CD4-positive, alpha-beta T cell treated with Interleukin-1 beta for 1 hour (primary cell): ENCODE measurements at places on chromosomes 12 and 14.

- DNase-seq: no peak
Observed at GRCh38 chr14:65433157-65433556, 20.6 kb downstream of the FUT8 start.

DNA sequence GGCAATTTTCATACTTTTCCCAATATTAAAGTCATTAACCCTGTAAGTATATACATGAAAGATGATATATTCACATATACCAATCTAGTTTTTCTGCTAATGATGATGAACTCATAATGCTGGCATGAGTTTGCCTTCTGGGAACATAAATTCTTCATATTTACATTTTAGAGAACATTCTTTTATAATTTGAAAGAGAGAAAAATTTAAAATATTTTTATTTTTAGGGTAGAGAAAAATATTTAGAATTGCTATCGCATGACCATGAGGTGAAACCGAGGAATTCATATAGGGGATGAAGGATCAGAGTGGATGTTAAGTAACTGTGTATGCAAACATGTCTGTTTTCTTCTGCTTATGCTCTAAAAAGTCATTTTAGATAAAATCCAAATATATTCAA lies 825.3 kb upstream of the FLRT2 start:
- DNase-seq: no peak

GRCh38 chr14:93690146-93690545 lies 98.1 kb downstream of the PRIMA1 start:
- no peak for DNase-seq

DNA sequence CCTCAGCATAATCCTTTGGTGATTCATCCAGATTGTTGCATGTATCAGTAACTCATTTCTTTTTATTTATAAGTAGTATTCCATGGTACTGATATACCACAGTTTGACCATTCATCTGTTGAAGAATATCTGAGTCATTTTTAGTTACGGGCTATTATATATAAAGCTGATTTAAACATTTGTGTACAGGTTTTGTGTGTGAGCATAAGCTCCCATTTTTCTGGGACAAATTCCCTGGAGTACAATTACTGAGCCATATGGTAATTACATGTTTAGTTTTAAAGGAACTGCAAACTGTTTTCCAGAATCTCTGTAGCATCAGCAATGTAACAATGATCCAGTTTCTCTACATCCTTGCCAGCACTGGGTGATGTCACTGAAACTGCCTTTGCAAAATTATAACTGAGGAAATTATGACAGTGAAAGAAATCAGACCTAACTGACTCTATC lies 236.2 kb upstream of the KRR1 start:
- DNase-seq: no peak

GRCh38 chr14:92473969-92474535 lies 39.5 kb upstream of the RIN3 start:
- no peak for DNase-seq

DNA sequence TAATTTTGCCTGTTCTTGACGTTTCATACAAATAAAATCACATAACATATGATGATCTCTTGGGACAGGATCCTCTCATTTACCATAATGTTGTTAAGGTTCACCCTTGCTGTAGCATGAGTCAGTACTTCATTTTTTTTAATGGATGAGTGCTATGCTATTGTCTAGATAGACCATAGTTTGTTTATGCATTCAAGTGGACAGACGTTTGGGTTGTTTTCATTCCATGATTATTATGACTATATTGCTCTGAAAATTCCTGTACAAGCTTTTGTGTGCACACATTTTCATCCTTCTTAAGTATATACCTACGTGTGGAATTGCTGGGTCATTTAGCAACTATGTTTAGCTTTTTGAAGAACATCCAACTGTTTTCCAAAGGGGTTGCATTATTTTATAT lies 325.6 kb upstream of the TMEM132C start:
- no peak for DNase-seq

GRCh38 chr14:101456246-101457175 lies 104.8 kb upstream of the DIO3 start:
- no peak for DNase-seq

GRCh38 chr14:50064993-50065392 lies 51.4 kb downstream of the VCPKMT start:
- DNase-seq: peak; percentile 79

DNA sequence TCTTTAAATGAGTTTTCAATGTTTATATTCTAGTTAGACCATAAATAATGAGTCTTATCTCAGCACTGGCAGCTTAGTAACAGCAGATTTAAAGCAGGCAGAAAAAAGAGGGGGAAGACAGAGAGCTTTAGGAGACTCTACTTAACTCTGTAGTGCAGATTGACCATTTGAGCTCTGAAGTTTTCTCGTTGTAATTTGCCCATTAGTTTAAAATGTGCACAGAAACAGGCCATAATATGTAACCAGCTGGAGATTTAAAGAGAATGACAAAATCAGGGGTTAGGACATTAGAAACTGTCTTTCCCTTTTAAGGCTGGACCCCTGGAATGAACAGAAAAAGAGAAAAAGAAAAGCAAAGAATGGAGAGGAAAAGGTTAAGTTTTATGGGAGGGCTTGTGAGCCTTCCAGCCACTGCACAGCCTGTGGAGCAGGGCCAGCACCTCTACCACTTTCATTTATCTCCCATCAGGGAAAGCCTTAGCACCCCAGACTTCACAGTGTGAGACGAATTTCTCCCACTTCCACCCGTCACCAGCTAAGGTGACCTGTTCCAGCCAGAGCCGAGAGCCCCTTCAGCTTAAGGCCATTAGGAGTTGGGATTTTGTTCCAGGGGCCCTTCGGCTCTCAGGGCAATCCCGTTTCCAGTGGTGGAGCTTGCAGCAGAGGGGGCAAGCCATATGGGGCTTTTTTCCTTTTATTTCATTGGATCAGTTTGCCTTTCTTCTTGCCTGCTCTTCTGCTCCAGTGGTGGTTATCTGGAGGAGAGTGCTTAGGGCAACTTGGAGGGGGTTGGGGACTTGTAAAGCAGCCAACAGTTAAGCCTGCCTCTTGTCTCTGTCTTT lies 8.0 kb downstream of the IL22 start:
- no peak for DNase-seq

GRCh38 chr14:61866932-61867920 lies 105.0 kb downstream of the SNAPC1 start:
- no peak for DNase-seq

DNA sequence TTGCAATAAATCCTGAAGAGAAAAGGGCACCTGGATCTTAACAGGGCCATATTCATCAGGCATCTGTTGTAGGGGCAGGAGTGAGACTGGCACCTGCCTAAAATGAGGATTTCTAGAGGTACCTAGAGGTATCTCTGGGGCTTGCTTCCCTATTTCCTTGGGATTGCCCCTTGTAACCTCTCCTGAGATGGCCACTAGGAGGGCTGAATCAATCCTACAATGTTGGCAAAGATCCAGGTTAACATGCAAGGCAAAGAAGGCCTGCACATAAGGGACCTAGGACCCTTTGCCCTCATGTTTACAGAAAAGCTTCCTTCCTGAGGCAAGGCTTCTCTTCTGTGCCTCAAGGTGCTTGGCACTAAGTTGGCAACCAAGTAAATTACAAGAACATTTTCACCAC lies 25.8 kb upstream of the CLEC4E start:
- no peak for DNase-seq

GRCh38 chr12:15044471-15044870 lies 71.6 kb downstream of the PDE6H start:
- no peak for DNase-seq

GRCh38 chr14:21014761-21015190 lies 10.1 kb downstream of the NDRG2 start:
- peak; percentile 75 for DNase-seq

DNA sequence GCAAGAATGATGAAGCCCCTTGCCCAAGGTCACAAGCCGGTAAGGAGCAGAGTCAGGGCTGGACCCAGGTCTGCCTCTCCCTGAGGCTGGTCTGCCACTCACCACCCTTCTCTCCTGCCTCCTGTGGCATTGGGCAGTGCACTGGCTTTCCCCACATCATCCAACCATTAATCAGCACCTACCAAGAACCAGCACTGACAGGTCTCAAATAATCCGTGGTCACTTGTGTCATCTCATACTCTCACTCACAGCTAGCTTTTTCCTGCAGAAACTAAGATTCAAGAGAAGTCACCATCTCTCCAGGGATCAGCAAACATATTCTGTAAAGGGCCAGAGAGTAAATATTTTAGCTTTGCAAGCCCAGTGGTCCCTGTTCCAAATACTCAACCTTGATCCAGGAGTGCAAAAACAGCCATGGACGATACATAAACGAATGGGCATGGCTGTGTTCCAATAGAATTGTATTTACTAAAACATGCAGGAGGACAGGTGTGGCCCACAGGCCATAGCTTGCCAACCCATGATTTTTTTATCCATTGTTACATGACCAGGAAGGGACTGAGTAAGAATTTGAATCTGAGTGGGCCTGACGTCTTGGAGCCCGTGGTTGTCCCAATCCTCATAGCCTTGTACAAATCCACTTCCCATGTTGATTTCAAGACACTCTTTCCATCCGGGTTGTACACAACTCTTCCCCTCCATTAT lies 374.2 kb downstream of the BCL11B start:
- DNase-seq: no peak

- DNase-seq: no peak
Observed at GRCh38 chr12:106251631-106252455, 4.0 kb upstream of the CKAP4 start.

GRCh38 chr12:112131686-112132085 lies 6.3 kb downstream of the TRAFD1 start:
- DNase-seq: no peak

- DNase-seq: no peak
Observed at GRCh38 chr14:61644175-61644574, 51.1 kb upstream of the HIF1A start.

- no peak for DNase-seq
Observed at GRCh38 chr12:58502226-58502625, 418.1 kb downstream of the LRIG3 start.

DNA sequence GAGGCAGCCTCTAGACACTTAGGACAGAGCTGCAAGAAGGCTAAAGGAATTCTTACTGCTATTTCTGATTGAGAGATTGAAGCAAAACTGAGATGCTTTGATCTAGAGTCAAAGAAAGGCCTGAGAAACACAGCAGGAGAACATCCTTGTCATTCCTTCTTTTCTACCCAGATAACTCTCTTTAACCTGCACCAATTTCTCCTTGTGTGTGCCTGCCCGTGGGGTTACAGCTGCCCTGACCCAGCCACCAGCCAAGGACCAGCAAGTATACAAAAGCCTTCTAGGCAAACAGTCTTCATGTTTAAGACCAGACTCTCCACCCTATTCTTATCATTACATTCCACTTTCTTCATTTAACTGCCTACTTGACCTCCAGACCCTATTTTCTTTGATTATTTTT lies 81.7 kb upstream of the PRB2 start:
- no peak for DNase-seq

DNA sequence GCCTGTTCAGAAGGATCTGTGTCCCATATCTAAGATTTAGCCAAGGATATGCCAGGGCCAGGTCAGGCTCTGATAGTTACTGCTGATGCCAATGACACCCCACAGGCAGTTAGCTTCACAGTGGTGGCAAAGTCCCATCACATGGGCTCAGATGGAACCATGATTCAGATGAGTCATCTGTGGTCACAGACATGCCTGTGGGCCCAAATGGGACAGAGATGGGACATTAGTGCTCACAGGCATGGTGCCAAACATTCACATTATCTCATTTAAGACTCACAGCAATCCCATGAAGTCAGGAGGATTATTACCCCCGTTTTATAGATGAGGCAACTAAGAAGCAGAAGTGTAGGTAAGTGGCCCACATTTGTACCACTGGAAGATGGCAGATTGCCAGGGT lies 207.8 kb downstream of the DPF3 start:
- DNase-seq: no peak

DNA sequence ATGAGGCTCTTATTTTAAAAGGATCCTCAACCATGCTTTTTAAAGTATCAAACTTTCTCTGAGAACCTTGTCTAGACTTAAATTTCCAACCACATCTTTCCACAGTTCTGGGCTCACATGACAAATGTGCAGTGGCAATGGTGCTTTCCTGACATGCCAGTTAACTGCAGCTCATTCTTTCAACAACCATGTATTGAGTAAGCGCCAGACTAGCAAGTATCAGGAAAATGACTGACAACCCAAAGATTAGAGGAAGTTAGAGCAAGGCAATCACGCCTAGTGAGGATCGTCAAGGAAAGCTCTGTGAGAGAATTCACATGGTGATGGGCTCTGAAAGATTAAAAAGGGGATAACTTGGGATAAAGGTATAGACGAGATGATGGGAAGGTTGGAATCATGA lies 35.8 kb downstream of the FLVCR2 start:
- no peak for DNase-seq

GRCh38 chr14:77037938-77038568 lies 9.5 kb upstream of the IRF2BPL start:
- DNase-seq: peak; percentile 47

- no peak for DNase-seq
Observed at GRCh38 chr12:26520109-26520508, 312.9 kb downstream of the ITPR2 start.

DNA sequence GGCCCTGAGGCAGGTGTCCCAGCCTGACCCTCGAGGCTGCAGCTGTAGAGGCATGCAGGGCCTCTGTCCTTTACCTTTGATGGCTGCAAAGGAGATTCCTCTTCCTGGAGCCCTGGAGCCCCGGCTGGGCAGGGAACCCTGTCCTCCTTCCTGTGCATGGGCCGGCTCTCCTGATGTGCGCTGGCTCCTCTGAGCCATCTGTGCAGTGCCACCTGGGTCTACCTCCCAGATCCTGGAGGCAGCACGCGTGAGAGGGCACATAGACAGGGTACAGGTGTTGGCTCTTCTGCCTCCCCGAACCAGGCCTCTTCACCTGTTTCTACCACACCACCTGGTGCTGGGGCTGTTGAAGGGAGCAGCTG lies 115.1 kb downstream of the BEGAIN start:
- no peak for DNase-seq

DNA sequence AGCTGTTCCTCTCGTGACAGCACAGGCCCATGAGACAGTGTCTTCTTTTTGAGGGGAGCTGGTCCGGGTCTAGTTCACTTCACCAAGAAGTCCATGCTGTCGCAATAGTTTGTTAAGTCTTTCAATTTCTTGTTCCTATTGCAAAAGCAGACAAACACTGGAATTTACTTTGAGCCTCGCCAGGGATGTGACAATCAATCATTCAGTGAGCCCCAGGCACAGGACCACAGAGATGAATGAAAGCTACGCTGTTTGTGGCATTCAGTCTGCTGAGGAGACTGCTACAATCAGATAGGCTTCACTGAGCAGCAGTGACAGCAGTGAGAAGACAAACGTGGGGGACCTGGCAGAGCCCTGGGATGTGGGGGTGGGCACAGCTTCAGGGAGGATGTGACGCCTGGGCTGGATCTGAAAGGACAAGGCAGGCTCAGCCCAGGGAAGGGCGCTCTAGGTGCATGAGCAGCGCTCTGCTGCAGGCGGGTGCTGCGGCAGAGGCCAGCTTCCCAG lies 35.5 kb downstream of the TCTN1 start:
- no peak for DNase-seq

DNA sequence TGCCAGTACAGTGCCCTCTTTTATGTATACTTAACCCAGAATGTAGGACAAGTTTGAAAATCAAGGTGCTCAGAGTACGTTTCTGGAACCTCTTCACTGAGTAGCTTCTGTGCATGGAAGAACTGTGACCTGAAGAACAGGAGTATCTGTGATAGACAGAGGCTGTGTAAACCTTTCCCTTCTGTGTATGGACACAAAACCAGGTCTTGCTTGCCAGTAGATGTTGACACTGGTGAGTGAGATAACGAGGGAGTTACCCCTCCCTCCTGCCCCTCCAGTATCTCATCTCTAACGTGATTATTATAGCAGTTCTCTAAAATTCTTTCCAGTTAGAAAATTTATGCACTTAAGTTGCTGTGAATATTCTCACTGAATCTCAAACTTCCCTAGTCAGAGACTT lies 170.8 kb downstream of the RPL10L start:
- no peak for DNase-seq
